GM18507 (cell line): ENCODE measurements at places on chromosomes 5 and 9.

GRCh38 chr9:96417661-96418082, 498 bp downstream of the ZNF367 start:
- DNase-seq, result no peak

DNA sequence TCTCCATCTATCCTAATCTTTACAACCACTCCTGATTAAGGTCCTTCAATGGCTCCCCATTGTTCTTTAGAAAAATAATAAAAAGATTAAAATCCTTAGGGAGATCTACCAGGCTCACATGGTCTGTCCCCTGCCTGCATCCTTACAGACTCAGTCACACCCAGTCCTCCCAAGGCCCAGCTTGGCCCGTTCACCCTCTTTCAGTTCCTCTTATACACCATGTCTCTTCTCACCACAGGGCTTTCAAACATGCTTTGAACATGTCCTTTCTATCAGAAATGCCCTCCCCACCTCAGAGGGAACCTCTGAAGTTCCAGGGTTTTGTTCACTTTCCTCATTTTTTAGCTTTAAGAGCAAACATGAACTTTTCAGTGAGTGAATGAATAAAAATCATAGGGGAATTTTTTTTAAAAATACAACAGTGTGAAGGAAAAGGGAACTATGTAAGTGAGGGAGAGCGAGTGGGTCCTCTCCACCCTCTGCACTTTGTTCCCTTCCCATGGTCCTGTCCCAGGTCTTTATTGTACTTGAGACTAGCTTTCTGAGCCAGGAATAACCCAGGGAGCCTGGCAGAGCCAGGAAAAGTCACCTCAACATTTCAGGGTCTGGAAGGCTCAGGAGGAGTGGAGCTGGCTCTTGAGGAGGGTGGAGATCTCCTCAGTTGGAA, 55.3 kb downstream of the TRPC7 start:
- peak; percentile 26 for DNase-seq

DNA sequence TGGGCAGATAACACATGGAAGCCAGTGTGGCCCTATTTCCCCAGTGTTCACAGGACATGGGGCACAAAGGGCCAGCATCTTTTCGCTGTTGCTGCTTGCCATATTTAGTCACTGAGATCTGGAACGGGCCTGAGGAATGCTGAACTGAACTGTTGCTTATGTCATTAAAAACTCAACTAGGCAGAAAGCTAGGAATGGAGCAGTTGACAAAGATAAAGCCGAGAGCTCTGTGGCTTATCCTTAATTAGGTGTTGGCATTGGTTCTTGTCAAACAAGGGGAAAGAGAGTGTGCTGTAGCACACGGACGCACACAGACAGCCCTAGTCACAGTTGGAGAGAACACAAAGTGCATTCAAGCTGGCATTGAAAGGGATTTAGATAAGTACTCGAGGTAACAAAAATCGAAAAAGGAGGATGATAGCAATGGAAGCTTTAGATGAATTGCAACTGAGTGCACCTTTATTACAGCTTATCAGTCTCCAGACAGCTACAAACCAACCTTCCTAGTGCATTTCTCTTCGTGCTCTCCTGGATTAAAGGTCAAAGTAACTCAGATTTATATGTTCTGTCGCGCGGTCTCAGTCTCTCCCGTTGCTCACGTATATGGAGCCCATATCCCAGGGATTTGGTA, 450.2 kb upstream of the ZNF608 start:
- DNase-seq, result no peak

DNA sequence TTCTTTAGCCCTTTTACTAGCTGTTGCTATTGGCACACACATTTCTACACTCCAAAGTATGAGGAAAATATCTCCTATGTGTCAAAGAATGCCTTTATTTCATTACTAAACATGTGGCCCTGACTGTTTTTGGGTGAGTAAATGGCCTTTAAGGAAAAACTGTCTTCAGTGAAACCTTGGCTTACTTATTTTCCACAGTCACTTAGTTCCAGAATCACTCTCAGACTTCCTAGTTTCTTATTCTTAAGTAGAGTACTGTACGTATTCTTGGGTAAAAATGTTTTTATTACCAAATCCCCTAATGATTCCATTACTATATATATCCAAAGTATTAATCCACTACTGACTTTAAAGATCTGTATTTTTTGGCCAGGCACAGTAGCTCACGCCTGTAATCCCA, 27.5 kb downstream of the ERP44 start:
- no peak for DNase-seq

GRCh38 chr9:123866497-123866896, 63.4 kb downstream of the DENND1A start:
- DNase-seq, result no peak

DNA sequence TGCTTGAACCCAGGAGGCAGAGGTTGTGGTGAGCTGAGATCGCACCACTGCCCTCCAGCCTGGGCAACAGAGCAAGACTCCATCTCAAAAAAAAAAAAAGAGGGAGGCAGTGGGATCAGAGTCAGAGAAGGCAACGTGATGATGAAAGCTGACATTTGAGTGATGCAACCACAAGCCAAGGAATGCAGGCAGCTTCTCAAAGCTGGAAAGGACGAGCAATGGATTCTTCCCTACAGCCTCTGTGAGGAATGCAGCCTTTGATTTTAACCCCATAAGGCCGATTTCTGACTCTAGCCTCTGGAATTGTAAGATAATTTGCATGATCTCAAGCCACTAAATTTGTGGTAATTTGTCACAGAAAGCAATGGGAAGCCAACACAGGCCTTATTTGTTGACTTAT, 9.8 kb downstream of the TGFBI start:
- no peak for DNase-seq

DNA sequence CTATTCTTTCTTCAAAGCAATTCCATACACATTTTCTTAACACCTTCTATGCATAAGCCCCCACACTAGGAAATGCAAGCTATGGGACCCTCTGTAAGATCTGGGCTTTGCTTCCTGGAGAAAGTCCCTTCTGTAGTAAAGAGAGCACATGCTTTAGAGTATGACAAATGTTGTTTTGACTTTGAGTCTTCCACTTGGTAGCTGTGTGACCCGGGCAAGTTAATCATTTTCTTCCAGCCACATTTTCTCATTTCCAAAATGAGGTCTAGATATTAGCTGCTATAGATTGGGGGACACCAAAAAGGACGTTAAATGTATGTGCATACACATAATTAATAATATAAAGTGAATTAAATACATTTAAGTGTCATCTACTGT, 334.0 kb downstream of the NFIB start:
- no peak for DNase-seq

DNA sequence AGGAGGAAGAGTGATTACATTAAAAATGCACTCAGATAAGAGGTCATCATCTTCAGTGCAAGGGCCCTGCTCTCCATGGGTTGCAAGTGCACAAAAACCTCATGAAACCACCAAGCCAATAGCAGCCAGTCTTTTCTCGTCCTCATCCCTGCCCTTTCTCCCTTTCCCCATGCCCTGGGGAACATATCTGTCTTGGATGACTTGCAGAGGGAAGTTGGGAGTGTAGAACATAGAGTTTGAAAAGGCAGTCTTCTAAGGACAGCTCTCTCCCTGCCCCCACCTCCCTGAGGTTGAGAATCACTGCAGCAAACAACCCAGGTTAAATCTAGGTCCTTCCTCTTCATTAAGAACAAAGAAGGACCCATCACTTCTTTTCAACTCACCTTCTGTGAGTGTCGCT, 22.0 kb downstream of the DDX31 start:
- DNase-seq, result no peak

- no peak for DNase-seq
These were observed 70.8 kb upstream of the SMIM23 start for GRCh38 chr5:171714851-171715250.

DNA sequence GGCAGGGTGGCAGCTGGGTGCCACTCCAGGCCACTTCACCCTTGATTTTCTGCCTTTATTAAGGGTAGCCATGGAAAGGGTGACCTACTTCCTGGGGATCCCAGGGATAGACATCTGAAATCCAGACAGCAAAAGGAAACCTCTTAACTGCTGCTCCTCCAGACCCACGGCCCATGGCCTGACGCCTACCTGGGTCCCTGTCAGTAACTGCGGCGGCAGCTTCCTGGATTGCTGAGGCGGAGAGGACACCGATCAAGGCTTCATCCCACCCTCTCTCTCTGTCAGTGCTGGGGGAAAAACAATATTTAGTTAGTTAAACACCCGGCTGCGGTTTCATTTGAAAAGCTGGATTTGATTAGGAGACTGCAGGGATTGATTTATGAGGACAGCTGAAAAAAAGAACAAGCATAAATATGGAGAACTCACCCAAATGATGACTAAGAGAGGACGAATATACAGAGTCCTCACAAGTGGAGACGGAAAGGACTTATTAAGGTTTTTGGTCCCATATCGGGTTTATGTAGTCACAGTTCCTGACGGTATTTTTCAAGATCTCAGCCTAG, 158.7 kb upstream of the KLF4 start:
- DNase-seq, result no peak
